ENCODE measurements at places on chromosomes 5 and 9.

DNA sequence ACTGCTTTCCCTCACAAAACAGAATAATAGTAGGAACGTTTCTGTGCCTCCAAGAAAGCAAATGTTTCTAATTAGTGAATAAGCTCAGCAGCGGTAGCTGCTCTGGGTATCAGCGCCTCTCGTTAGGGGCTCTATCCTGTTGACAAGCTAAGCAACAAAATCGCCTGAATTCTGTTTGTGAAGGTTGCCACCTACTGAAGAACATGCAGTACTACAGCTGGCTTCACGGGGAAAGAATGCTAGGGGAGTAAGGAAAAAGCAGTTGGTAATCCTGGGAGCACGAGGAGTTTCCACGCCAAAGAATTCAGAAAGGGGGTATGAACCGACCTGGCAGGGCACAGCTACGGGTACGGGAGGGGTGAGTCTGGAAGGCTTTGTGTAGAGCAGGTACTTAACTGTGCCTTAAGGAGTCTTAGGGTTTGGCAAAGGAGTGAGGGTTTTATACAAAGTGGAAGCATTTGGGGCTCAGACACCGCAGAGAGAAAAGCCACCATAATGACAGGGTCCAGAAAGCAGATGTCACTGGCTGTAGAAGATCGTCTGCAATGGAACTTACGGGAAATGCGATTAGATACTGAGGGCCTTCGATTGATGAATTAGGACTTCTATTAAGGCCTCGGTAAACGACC lies 171.7 kb downstream of the TTC39B start:
- DNase-seq = peak; percentile 84

DNA sequence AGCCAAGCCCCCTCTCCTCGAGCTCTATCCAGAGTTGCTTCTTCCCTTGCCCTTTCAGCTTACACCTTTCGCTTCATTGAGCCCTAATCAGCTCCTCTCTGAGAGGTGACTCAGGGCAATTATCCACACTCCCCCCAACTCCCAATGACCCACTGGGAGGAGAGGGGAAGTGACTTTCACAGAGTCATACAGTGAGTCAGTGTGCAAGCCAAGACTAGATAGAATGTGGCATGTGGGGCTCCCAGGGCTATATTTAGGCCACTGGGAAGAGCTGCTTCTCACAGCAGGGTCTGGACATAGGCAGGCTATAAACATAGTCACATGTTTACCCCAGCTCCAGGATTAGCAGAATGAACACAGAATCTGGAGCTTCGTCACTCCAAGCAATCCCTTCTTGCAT lies 57.4 kb downstream of the NRG2 start:
- DNase-seq = peak; percentile 77

DNA sequence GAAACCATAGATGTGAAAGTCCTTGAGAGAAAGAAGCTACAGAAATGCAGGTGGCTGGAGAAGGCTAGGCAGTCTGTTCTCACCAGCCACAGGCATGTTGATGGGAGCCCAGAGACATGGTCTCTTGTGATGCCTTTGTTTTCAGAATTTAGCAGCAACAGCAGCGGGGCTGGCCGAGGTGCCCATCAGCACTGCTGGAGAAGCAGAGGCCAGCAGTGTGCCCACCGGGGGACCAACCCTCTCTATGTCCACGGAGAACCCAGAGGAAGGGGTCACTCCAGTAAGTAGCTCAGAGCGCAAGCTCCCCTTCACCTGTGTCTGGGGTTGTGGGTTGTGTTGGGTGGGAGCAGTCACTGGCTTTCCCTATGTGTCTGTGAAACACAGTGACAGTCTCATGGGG lies 59.6 kb downstream of the COL15A1 start:
- no peak for DNase-seq

- peak; percentile 87 for DNase-seq
Measured at GRCh38 chr5:177071666-177072385, 14.9 kb upstream of the FGFR4 start.

DNA sequence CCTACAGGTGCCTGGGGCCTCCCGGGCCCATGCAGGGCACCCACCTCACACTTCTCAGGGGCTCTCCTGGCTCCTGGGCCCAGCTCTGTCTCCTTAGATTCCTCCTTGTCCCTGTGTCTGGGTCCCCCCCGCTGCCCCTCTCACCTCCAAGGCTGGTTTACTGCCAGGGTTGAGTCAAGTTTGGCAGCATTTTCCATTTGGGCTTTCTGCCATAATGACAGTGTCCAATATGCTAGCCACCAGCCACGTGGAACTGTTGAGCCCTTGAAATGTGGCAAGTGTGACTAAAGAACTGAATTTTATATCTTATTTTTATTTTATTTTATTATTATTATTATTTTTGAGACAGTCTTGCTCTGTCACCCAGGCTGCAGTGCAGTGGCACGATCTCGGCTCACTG lies 1.9 kb downstream of the TTC16 start:
- DNase-seq = no peak

- DNase-seq = no peak
Measured at GRCh38 chr5:13921578-13921977, 22.9 kb downstream of the DNAH5 start.

- no peak for DNase-seq
Measured at GRCh38 chr9:75858497-75859092, 31.9 kb upstream of the PCSK5 start.

- no peak for DNase-seq
Measured at GRCh38 chr9:109579191-109579948, 81.3 kb upstream of the PTPN3 start.

DNA sequence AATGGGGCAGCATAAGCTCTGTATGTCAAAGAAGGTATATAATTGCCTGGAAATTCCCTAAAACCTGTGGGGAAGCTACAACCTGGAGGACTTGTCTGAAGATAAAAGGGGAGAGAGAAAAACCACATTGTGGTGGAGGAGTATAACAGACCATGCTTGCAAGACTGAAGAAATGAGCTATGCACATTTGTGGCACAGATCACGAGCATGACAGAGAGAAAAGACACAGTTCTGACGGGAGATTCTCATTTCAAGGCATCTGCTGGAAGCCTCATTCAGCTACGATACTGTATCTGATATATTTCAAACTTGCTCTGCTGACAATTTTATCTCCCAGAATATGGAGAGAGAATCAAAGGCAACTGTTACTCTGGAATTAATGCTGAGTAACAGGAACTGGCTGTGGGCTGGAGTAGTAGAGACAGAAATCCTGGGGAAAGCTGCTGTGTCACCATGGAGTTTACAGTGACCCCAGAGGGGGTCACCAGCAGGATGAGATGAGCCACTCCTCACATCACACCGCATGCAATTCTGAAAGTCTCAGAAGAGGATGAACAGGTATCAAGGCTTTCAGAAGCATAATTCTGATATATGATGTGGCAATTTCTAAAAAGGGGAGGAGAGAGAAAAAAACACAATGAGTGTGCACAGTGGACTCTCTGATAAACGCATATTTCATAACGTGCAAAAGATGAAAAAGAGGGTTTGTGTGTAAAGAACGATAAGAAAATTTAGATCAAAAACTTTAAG lies 528.8 kb downstream of the IRX1 start:
- no peak for DNase-seq

DNA sequence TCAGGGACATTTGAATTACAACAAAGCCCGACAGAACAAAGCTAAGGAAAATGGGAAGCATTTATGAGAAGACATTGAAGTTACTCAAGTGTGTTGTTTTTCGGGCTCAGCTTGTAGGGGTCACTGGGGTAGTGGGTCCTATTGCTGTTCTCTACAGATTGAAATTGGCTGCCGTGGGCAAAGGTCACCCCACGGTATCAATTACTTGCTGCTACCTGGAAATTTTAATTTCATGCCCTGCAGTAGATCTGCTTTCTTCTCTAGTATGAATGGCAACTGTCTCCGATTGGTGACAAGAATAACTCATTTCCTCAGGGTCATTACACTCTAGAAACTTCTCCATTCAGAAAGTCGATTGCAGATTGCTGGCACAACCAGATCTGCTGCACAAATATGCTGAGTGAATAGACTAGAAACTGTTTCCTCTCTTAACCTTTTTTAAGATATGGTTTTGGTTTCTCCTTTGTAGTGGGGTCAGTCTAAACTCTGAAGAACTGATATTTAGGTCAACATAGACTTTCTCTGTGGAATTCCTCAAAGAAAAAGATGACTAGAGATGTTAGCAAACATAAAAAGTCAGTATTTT lies 454.1 kb downstream of the ARHGEF28 start:
- no peak for DNase-seq

DNA sequence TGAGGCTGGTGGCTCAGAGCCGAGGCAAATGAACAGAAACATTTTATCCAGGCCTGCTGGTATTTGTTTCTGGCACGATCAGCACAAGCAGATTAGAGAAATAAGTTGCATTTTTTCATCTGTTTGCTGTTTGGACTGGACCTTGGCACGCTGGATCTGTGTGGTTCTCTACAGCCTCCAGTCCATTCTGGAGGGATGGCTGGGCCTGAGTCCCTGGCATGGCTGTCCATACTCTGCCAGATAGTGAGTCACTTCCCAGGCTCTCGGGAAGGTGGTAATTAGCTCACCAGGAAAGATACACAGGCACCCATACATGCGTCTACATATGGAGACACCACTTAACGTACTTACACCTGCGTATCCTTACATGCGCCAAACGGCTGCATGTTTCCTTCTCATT lies 78.6 kb downstream of the SPRY4 start:
- DNase-seq = no peak

DNA sequence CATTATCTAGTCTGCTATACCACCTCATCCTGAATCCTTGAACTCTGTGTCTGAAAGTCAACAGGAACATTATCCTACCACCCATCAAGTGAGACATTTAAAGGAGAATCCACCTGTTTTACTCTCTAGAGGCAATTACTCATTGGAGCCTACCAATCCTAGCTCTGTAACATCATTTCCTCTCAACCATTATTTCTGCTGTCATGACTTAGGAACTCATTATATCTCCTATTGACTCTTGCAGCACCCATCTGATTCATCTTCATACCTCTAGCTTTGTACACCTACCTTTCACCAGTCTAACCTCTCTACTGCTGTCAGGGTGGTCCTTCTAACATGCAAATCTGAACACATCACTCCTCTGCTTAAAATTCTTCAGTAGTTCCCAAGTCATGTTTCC lies 481.5 kb downstream of the NFIB start:
- DNase-seq = no peak
